ENCODE measurements at places on chromosomes 1 and 21.

DNA sequence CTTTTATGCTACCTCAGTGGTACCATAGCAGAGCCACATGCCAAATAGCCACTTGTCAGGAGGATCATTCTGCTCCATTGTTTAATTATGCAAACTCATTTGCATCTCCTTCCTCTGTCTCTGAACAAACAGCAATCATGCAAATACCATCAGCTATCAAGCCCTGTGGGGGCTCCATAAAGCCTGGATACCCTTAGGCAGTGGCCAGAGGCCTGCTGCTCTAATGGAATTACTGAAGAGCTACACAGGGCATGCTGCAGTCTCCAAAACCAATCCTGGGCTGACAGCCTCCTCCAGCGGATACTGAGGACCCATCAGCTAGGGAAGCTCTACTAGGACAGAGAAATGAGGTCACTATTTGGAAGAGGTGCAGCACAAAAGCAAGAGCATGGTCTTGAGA lies 376.3 kb downstream of the KCNH1 start:
- DNase-seq: no peak

- no peak for DNase-seq
These were observed 46.0 kb downstream of the LDLRAD2 start for GRCh38 chr1:21857840-21858670.

- DNase-seq: no peak
These were observed 85.7 kb downstream of the DYRK1A start for GRCh38 chr21:37452227-37452626.

- DNase-seq: no peak
These were observed at the start of gene FASLG for GRCh38 chr1:172658871-172659453. Gene FASLG, plus strand, starts transcription at chr1:172659103. Its CDS starts 99 bp downstream, at chr1:172659202.

- no peak for DNase-seq
These were observed 5.6 kb downstream of the SH3BGRL3 start for GRCh38 chr1:26285366-26286063.

GRCh38 chr1:201487742-201488141 lies 18.8 kb upstream of the PHLDA3 start:
- DNase-seq: no peak

DNA sequence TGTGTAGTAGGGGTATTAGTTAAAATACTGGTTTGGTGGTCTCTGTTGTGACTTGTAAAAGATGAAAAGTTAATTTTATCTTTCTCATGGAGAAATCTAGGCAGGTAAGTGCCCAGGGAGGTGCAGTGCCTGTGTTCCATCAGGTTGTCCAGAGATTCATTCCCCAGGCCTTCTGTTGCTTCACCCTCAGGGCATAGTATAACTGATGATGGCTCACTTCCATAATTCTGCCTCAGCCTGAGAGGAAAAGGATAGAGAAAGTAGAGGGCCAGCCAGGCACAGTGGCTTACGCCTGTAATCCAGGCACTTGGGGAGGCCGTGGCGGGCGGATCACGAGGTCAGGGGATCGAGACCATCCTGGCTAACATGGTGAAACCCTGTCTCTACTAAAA lies 153.9 kb downstream of the FMN2 start:
- no peak for DNase-seq

GRCh38 chr21:41754479-41754891 lies 12.4 kb downstream of the RIPK4 start:
- no peak for DNase-seq

GRCh38 chr1:211589782-211590721 lies 11.1 kb upstream of the SLC30A1 start:
- DNase-seq: no peak

- peak; percentile 29 for DNase-seq
These were observed 34.7 kb upstream of the EXOSC10 start for GRCh38 chr1:11134251-11134897.

GRCh38 chr1:216600730-216601609 lies 122.3 kb downstream of the ESRRG start:
- DNase-seq: peak; percentile 6

DNA sequence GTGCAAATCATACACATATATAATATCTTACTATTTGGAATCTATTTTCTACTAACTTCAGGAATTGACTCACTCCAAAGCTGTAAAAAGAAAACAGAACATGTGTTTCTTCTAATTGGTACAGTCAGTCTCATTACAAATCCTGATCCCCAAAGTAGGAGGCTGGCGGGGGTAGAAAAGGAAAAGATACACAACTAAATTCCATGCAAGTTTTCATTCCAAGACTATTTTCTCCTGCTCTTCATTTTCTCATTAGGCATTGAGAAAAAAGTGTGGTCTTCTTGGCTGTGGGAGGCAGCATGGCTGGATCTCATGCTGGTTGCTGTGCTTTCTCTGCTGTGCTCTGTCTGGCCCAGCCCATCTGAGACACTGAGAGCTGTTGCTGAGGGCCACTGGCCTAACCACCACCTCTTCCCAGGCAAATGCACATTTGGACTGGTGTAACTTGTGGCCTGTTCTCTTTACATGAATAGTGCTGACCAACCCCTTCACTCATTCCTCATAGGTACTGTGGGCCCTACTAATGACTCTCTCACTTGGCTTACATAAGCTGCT lies 1107.5 kb upstream of the B3GALT2 start:
- no peak for DNase-seq

DNA sequence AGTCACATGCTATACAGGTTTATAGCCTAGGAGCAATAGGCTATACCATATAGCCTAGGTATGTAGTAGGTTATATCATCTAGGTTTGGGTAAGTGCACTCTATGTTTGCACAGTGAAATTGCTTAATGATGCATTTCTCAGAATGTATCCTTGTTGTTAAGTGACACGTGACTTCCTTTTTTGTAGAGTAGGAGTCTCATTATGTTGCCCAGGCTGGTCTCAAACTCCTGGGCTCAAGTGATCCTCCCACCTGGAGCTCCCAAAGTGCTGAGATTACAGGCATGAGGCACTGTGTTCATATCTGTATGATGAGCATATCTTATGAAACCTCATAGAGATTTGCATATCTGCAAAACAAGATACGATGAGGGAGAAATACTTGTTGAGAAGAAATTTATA lies 13.8 kb upstream of the ABCB10 start:
- DNase-seq: peak; percentile 12

GRCh38 chr1:230194525-230194924 lies 127.5 kb downstream of the GALNT2 start:
- DNase-seq: no peak

- peak; percentile 92 for DNase-seq
These were observed 79.9 kb downstream of the FHAD1 start for GRCh38 chr1:15326691-15327588.

DNA sequence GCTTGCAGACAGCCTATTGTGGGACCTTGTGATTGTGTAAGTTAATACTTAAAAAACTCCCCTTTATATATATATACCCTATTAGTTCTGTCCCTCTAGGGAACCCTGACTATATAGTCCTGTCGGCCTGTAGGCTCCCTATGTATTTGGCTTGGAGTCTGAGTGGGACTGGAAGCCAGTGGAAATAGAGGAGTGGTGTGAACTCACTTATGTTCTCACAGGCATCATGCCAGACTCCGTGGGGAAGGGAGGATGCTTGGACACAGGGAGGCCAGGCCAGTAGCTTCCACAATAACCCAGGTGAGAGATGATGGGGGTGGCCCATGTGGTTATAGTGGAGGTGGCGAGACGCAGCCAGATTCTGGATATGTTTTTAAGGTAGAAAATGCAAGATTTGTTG lies 136.7 kb upstream of the SYT6 start:
- DNase-seq: no peak

GRCh38 chr21:18468790-18469189 lies 65.2 kb upstream of the TMPRSS15 start:
- no peak for DNase-seq

- DNase-seq: peak; percentile 100
These were observed 8.9 kb downstream of the RNU1-2 start for GRCh38 chr1:16904560-16905109.

GRCh38 chr1:186899577-186899976 lies 70.8 kb downstream of the PLA2G4A start:
- no peak for DNase-seq

DNA sequence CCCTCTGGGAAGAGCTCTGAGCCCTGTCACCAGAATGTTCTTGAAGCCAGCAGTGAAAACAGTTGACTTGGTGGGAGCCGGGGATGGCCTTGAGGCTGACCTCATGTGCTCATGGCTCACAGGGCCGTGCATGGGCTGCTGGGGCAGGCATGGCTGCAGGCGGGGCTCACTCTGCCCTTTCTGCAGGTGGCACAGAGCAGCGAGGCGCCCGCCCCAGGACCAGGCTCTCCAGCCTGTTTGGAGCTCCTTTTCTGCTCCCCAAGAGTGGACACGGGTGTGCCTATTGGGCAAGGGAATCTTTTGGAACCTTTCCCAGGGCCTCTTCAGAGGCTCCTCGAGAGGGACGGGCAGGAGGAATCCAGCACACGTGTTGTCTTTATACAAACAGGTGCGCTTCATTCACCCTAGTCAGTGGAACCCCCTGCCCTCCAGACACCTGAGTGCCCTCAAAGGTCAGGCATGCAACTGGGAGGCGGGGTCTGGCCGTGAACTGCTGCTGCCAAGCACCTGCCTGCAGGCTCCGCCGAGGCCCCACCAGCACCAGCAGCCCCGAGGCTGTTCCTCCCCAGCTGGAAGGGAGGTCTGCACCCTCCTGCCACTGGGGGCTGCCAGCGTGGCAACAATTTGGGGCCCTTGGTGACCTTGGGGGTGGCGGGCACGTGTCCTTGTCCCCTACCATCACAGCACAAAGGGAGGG lies 2.6 kb upstream of the TTC34 start:
- DNase-seq: peak; percentile 92

DNA sequence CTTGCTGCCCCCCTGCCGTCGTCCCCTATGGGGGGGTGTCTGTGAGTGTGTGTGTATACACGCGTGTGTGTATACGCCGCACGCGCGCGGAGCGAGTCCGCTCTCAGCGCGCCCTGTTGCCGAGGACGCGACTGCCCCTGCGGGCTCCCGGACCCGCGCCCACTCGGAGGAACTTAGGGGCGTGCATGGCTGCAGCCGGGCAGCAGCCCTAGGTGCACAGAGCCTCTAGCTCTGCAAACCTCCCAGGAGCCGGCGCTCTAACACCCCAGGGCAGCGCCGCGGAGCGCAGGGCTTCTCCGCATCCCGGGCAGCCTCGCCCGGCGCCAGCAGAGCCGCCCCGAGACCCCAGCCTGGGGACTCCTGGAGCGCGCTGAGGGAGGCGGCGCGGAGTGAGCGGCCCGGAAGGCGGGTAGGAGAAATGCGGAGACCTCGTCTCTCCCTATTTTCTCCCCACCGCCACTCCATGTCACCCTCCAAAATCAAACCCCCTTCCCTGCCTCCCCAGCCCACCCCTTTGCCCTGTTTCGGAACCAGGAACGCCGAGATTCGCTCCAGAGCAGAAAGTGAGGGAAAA lies 574 bp downstream of the ITPKB start:
- DNase-seq: peak; percentile 42

DNA sequence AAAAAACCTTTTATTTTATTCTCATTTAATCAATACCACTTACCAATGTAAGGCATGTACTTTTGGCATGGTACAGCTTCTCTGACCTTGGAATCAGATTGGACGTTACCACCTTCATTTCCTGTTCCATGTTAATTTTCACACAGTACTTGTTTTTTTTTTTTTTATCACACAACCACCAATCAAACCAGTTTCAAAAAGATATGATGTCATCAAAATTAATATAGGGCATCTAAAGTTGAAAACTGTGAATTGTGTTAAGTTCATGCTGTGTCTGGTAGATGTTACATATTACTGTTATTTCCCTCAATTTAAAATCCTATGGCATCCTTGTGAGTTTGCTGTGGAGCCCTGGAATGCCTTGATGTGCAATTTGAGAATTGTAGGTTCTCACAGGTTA lies 85.1 kb downstream of the NPHS2 start:
- DNase-seq: no peak
